Renal cortical epithelial cell (primary cell): ENCODE measurements at places on chromosomes 13 and 19. TPM values are rescaled to one million over a fixed set of nuclear protein-coding genes. Genes with fewer than 3 reads are reported as not detected.

- DNase-seq = no peak
Observed at GRCh38 chr19:954672-955494, 29.0 kb downstream of the ARID3A start.

DNA sequence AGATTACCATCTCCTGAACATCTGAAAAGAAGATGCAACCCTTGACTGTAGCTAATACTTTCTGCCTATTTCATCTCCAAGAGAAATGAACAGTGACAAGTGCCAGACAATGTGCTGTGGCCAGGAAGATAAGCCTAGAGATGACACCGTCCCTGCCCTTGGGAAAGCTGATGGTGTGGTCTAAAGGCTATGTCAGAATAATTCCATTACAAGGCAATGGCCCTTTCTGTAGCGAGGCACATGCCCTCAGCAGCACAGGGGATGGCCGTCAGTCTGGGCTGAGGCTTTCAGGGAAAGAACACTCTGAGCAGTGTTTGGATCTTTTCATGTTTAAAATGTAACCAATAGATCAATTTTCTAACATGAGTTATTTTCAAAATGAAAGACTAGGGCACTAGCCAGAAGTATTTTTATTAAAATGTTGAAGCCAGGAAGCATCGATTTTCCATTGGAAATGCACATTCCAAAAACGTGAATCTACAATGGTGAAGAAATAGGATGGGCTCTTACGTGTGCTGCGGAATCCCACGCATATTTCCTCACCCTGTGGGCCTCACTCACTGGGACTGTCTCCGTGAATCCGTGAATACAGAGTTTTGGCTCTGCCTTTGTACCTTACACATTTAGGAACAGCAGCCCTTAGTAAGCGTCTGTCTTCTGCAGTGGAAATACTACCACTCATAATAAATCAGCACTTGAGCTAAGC, 22.0 kb downstream of the COL4A1 start:
- no peak for DNase-seq

GRCh38 chr19:43423779-43424178, 9.1 kb downstream of the TEX101 start:
- DNase-seq = no peak

GRCh38 chr19:12052091-12052496, 667 bp downstream of the ZNF878 start:
- peak; percentile 23 for DNase-seq

The SHD gene
- not detected in 2 replicates for total RNA-seq

The IL17D gene
- total RNA-seq = 0.35 TPM in 1 of 2 replicates, not detected in the other
